ENCODE measurements at places on chromosomes 1 and 21. TPM values are rescaled to one million over a fixed set of nuclear protein-coding genes. Genes with fewer than 3 reads are reported as not detected.

- no peak for DNase-seq
- H3K27me3 ChIP-seq = peaks cover 25% of the 10 kb centered on the region
- H3K36me3 ChIP-seq = no peaks in the 10 kb centered on the region
- H3K27ac ChIP-seq = no peak overlapping the region
- H3K4me1 ChIP-seq = peaks cover 10% of the 10 kb centered on the region
Measured at GRCh38 chr1:66757722-66758240, 5.5 kb downstream of the DYNLT5 start.

GRCh38 chr1:64136296-64136695, 67.1 kb upstream of the UBE2U start:
- no peak for DNase-seq
- H3K27me3 ChIP-seq = peaks cover 1% of the 10 kb centered on the region

DNA sequence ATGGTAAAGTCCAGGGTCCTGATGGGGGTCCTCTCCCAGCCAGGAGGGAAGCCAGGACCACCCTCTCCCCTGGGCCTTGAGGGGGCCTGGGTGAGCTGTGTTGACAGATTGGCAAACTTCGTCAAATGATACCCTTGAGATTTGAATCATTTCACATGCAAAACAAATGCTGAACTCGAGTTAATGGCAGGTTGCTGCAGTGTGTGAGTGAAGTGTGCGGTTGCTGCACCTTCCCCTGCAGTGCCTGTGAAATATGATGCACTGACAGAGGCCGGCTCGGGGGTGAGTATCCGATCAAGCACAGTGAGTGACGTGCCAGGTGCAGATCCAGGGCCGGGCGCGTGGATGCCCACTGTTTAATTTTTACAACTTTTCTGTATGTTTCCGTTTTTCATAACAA, 5.7 kb upstream of the KRTAP12-1 start:
- peaks cover 58% of the 10 kb centered on the region for H3K27me3 ChIP-seq
- H3K27ac ChIP-seq = no peak overlapping the region
- H3K4me3 ChIP-seq = no peak overlapping the region
- peaks cover 2% of the 10 kb centered on the region for H3K36me3 ChIP-seq

GRCh38 chr1:24771574-24771973, 26.3 kb downstream of the CLIC4 start:
- H3K27me3 ChIP-seq = no peaks in the 10 kb centered on the region
- DNase-seq = no peak
- peaks cover 26% of the 10 kb centered on the region for H3K4me1 ChIP-seq
- peaks cover 3% of the 10 kb centered on the region for H3K36me3 ChIP-seq
- peak overlapping the region; percentile 74 for H3K27ac ChIP-seq

GRCh38 chr1:211472724-211473123, 19.2 kb downstream of the RD3 start:
- DNase-seq = no peak
- H3K4me1 ChIP-seq = peaks cover 8% of the 10 kb centered on the region
- no peaks in the 10 kb centered on the region for H3K36me3 ChIP-seq
- no peak overlapping the region for H3K27ac ChIP-seq
- H3K27me3 ChIP-seq = peaks cover 23% of the 10 kb centered on the region

GRCh38 chr1:39898648-39899603, 2.8 kb downstream of the MYCL start:
- DNase-seq = peak; percentile 77
- no peaks in the 10 kb centered on the region for H3K36me3 ChIP-seq
- peak overlapping the region; percentile 83 for H3K4me3 ChIP-seq
- peaks cover 19% of the 10 kb centered on the region for H3K27me3 ChIP-seq
- H3K4me1 ChIP-seq = peaks cover 47% of the 10 kb centered on the region
- H3K27ac ChIP-seq = peak overlapping the region; percentile 70

MTOR gene
- total RNA-seq = 49.3 TPM

GRCh38 chr1:78146205-78146771, 100.5 kb downstream of the GIPC2 start:
- H3K4me3 ChIP-seq = no peak overlapping the region
- peaks cover 2% of the 10 kb centered on the region for H3K4me1 ChIP-seq
- H3K27ac ChIP-seq = no peak overlapping the region
- no peaks in the 10 kb centered on the region for H3K36me3 ChIP-seq
- no peak for DNase-seq

ARHGEF10L gene
- total RNA-seq = 32.6 TPM

ARF1 gene
- 277 TPM for total RNA-seq

NR1I3 gene
- not detected for total RNA-seq

- H3K27me3 ChIP-seq = no peaks in the 10 kb centered on the region
- no peak overlapping the region for H3K4me3 ChIP-seq
- no peak overlapping the region for H3K27ac ChIP-seq
Measured at GRCh38 chr1:182270731-182271130, 120.9 kb downstream of the GLUL start.

RABIF gene
- total RNA-seq = 6.5 TPM

SPRR1B gene
- total RNA-seq = not detected

- no peaks in the 10 kb centered on the region for H3K36me3 ChIP-seq
- peaks cover 47% of the 10 kb centered on the region for H3K4me1 ChIP-seq
- peak overlapping the region; percentile 82 for H3K4me3 ChIP-seq
Measured at GRCh38 chr1:157044326-157044725, 1.2 kb downstream of the ARHGEF11 start.

- peak overlapping the region; percentile 78 for H3K4me3 ChIP-seq
- H3K27ac ChIP-seq = peak overlapping the region; percentile 39
- peaks cover 13% of the 10 kb centered on the region for H3K4me1 ChIP-seq
- peaks cover 8% of the 10 kb centered on the region for H3K36me3 ChIP-seq
- DNase-seq = no peak
- H3K27me3 ChIP-seq = no peaks in the 10 kb centered on the region
Measured at GRCh38 chr1:153945795-153946621, 510 bp downstream of the DENND4B start.

AADACL4 gene
- 0.36 TPM for total RNA-seq

GRCh38 chr1:151159373-151159772, 2.9 kb downstream of the TNFAIP8L2 start:
- no peak overlapping the region for H3K4me3 ChIP-seq
- no peak for DNase-seq
- no peaks in the 10 kb centered on the region for H3K27me3 ChIP-seq
- H3K4me1 ChIP-seq = peaks cover 4% of the 10 kb centered on the region

DNA sequence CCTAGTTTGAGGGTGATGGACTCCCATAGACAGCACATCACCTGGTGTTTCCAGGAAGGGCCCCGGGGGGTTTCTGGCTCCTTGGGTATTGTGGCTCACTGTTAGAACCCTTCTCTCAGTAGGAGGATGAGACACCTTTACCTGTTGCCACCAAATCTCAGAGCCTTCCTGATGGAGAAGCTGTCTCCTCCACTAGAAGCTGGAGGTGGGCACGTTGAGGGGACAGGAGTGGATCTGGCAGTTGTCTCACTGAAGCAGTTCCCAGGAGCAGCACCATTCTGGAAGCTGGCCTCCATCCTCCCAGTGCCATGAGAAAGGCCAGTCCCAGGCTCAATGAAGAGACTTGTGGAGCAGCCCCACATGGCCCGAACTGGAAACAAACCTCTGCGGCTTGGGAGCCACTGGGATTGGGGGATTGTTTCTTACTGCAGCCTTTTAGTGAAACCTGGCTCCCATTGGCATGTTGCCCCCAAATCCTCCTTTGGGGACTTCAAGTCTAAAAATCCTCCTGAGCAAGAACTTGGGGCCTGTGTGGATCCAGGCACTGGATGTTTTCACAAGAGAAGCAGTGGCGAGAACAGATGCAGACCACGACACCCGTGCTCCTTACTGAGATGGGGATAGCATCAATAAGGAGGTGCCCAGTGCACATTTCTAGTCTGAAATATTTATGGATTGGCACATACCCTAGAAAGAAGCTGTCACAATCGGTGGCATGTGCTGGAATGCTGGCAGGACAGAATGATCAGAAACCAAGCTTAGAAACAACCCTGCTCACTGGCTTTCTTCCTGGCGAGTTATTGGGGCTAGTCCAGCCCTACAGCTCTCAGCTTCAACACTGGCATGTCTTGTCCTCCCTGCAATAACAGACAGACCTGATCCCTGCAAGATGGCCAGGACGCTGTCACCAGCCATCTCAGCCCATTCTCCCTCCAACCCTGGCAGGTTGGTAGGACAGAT, 223.7 kb upstream of the AJAP1 start:
- H3K27me3 ChIP-seq = no peaks in the 10 kb centered on the region
- no peak overlapping the region for H3K27ac ChIP-seq
- no peaks in the 10 kb centered on the region for H3K4me1 ChIP-seq
- no peaks in the 10 kb centered on the region for H3K36me3 ChIP-seq
- H3K4me3 ChIP-seq = no peak overlapping the region

Data from mesothelial cell of epicardium (in vitro differentiated cells).